ENCODE measurements at places on chromosomes 5 and 9.

DNA sequence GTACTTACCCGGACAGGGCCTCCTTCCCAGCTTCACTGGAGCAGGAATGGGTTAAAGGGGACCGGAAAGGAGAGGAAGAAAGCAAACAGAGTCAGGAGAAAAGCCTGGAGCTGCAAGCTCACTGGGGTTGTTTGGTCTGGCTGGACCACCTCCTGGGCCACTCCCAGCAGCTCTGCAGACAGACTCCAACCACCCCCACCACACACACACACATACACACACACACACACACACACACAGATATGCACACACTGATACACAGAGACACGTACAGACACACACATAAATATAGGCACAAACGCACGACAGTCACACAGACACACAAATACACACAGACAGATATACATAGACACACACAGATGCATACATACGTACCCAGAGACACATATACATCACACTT, 34.9 kb upstream of the SYNPO start:
- no peak for DNase-seq

DNA sequence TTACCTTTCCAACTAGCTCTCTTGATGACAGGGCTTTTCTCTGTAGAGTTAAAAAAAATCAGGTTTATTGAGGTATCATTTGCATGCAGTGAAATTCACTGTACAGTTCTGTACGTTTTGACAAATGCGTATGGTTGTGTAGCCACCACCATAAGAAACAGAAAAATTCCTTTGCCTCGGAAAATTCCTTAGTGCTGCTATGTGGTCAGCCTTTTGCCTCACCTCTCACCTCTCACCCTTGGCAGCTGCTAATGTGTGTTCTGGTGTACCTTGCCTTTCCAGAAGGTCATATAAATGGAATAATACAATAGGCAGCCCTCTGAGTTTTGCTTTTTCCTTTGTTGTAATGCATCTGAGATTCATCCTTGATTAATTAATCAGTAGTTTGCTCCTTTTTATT, 28.4 kb downstream of the PCSK5 start:
- DNase-seq, result no peak

DNA sequence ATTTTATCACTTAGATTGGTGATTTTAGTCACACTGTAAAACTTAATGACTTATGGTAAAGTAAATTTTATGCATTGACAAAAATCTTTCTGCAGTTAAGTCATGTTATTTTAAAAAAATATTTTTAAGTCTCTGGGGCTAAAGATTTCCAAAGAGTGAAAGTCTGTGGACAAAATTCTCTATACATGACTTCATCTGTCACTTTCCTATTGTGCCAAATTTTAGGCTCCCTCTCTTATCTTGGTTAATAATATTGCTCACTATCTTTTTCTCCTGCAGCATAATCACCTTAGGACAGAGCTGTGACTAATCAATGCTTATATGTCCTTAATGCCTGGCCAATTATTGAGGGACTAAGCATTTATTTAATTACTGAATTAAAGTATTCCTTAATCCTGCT, 15.2 kb downstream of the LURAP1L start:
- no peak for DNase-seq

- no peak for DNase-seq
These were observed 638.8 kb upstream of the WWC1 start for GRCh38 chr5:167652690-167653089.

DNA sequence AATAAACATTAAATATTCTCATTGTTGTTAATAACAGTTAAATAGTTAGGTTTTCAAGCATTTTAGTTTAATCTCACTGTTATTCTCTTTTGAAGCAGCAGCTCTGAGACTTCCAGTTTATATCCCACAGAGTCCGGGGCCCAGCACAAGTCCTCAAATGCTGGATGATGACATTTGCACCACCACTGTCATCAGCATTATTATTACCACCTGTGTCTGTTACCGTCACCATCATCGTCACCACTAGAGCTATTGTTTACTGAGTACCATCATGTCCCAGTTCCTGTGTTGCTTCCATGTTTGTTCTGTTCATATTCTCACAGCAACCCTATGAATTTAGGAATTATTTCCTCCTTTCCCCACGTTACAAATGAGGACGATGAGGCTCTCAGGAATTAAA, 169.2 kb upstream of the NR3C1 start:
- DNase-seq, result no peak

DNA sequence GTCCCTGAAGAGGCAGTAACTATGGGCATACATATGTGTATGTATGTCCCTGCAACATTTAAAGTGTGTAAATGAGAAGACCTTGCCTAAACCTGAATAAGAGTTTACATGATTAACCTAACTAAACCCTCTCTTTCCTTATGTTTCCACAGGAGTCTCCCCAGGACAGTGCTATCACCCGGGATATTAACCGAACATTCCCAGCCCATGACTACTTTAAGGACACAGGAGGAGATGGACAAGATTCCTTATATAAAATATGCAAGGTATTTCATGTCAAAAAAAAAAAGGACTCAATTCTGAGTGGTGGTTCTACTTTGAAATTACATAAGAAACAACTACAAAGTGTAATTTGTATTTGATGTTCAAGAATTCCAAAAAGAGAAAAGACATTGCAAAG, 31.7 kb downstream of the GPR21 start:
- no peak for DNase-seq

GRCh38 chr9:15430920-15431844, 8.5 kb downstream of the SNAPC3 start:
- no peak for DNase-seq

DNA sequence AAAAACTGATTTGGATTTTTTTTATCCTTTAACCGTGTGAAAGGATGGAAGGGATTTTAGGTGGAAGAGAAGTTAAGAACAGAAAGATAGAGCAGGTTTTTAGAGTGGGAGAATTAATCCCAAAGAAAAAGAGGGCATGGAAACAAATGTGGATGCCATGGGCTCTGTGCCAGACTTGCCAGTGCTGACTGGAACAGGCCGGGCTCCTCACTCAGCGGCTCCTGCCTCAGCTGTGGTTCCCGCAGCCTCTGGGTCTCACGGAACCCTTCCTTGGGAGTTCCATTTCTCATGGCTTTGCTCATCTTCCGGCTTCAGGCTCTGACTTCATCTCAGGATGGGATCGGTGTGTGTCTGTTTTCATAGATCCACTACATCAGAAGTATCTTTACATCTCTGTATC, 30.4 kb upstream of the SLC2A8 start:
- no peak for DNase-seq

GRCh38 chr9:113350937-113351336, 1.6 kb downstream of the BSPRY start:
- peak; percentile 38 for DNase-seq

GRCh38 chr9:3447788-3448187, 78.0 kb downstream of the RFX3 start:
- no peak for DNase-seq

GRCh38 chr5:175652741-175653663, 4.9 kb upstream of the HRH2 start:
- DNase-seq, result peak; percentile 53

GRCh38 chr5:79108792-79109191, 2.8 kb upstream of the BHMT start:
- no peak for DNase-seq
